ENCODE measurements at places on chromosomes 5 and 9.

- no peaks in the 10 kb centered on the region for H3K4me1 ChIP-seq
- H3K4me3 ChIP-seq = no peak overlapping the region
- H3K27me3 ChIP-seq = no peaks in the 10 kb centered on the region
- DNase-seq = no peak
- no peaks in the 10 kb centered on the region for H3K36me3 ChIP-seq
Observed at GRCh38 chr9:116795821-116796220, 108.7 kb downstream of the TRIM32 start.

- H3K27me3 ChIP-seq = no peaks in the 10 kb centered on the region
- H3K4me3 ChIP-seq = no peak overlapping the region
- H3K27ac ChIP-seq = no peak overlapping the region
Observed at GRCh38 chr5:34522599-34523386, 133.3 kb upstream of the RAI14 start.

DNA sequence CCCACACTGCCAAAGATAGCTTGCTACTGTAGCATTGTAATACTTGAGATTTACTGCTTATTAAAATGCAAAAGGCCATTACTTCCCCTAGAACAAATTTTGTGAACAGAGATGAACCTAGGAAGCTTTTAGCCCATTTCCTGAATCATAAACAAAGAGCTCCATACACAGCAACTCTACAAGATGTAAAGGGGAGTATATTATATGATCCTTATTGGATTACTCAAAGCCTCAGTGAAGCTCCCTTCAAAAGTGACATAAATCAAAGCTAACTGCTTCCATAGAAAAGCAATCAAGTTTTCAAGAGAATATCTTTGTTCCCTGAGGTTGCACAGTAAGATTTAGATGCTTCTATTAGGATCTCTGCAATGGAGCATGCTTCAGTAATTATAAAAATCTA is 629.8 kb downstream of the EFNA5 start:
- H3K36me3 ChIP-seq = no peaks in the 10 kb centered on the region
- no peak overlapping the region for H3K27ac ChIP-seq
- no peaks in the 10 kb centered on the region for H3K4me1 ChIP-seq
- H3K27me3 ChIP-seq = no peaks in the 10 kb centered on the region
- no peak for DNase-seq

GRCh38 chr9:112586599-112587155 is 100.0 kb downstream of the KIAA1958 start:
- H3K27ac ChIP-seq = no peak overlapping the region
- no peaks in the 10 kb centered on the region for H3K27me3 ChIP-seq
- DNase-seq = no peak
- H3K4me3 ChIP-seq = no peak overlapping the region
- no peaks in the 10 kb centered on the region for H3K4me1 ChIP-seq

- no peak for DNase-seq
- no peaks in the 10 kb centered on the region for H3K4me1 ChIP-seq
- H3K4me3 ChIP-seq = no peak overlapping the region
- no peaks in the 10 kb centered on the region for H3K36me3 ChIP-seq
Observed at GRCh38 chr5:52139888-52140615, 647.7 kb upstream of the ITGA1 start.

GRCh38 chr9:113894166-113894565 is 18.1 kb downstream of the ZNF618 start:
- H3K27ac ChIP-seq = peak overlapping the region; percentile 2
- H3K36me3 ChIP-seq = no peaks in the 10 kb centered on the region
- H3K4me1 ChIP-seq = peaks cover 34% of the 10 kb centered on the region
- DNase-seq = no peak

DNA sequence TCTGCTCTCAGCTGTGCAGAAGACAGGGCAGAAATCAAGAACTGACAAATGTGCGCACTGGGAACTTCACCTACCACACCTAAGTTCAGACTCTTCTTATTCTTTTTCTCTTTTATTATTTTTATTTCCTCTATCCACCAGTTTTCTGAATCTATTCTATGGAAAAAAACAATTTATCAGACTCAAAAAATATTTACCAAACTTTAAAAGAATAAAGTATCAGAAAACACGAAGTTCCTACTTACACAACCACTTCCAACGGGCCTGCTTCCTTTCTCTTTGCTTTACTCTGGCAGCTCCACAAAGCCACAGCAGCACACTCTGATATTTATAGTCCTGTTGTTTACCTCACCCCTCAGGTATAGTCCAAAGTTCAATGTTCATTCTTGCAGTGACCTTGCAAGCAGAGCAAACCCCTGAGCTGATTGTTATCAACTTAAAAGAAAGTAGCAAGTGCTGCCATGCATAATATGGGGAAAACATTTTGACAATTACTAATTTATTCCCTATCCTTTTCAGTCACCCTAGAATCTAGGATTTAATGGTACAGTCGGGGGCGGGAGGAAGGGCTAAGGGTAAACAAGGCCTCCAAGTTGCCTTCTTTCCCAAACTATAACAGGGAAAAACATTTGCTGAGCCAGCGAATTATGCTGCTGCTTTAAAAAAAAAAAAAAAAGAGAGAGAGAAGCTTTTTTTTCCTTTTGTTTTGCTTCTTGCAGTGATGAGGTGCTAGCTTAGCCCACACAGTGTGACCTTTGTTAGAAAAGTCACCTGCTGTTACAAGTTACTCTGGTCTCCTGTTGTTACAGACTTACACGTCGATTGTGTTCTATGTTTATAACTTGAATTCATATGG is at the start of gene SELENOP:
TSS of gene SELENOP (minus strand) at position 302 of the 856 bp plus-strand sequence. CDS start 3,539 bp downstream, outside the sequence.
- H3K27ac ChIP-seq = peak within 1 kb of the TSS; percentile 79
- H3K27me3 ChIP-seq = no peaks in the 10 kb centered on the region
- peak within 1 kb of the TSS; percentile 72 for H3K4me3 ChIP-seq
- peaks cover 23% of the 10 kb centered on the region for H3K36me3 ChIP-seq

GRCh38 chr5:113632996-113633395 is 119.5 kb downstream of the YTHDC2 start:
- no peaks in the 10 kb centered on the region for H3K36me3 ChIP-seq
- no peak overlapping the region for H3K4me3 ChIP-seq
- H3K4me1 ChIP-seq = no peaks in the 10 kb centered on the region

DNA sequence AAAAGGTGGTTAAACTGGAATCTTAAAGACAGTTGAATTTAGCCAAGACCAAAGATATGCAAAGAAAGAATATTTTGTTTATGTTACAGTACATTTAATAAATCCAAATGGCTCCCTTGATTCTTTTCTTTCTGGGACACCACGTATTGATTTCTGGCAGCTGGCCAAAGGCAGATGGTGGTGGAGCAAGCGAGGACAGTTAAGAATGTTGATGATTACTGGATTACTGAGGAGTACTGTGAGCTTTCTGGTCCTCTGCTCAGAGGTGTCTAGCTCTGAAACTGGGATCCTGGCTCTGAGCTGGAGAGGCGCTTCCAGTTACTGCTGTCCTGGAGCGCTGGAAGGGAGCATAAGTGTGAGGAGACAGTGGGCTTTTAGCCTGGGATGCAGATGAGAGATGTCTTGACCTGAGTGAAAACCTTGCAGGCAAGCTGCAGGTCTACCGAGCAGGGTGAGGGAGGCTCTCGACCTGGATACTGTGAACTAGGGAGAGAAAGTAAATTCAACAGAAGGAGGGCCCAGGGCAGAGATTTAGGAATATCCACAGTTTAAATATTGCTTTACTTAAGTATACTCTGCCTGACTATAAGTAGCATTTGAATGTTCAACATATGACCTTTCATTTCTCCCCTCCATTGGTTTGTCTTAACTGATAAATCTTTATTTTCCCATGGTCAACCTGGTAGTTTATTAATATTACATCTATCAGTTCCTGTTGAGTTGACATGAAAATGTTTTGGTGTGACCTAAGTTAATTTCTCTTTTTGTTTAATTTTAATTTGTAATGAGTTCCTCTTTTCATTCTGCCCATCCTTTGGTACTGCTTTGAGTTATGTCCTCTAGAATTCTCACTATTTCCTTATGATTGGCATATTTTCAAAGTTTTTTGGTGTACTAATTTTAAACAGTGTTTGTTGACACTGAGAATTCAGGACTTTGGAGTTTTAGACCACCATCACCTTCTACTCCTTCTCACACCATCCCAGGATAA is 3.7 kb downstream of the SYK start:
- no peaks in the 10 kb centered on the region for H3K36me3 ChIP-seq
- no peak for DNase-seq
- H3K4me1 ChIP-seq = no peaks in the 10 kb centered on the region
- H3K27me3 ChIP-seq = no peaks in the 10 kb centered on the region
